ENCODE measurements at places on chromosomes 11 and 22.

DNA sequence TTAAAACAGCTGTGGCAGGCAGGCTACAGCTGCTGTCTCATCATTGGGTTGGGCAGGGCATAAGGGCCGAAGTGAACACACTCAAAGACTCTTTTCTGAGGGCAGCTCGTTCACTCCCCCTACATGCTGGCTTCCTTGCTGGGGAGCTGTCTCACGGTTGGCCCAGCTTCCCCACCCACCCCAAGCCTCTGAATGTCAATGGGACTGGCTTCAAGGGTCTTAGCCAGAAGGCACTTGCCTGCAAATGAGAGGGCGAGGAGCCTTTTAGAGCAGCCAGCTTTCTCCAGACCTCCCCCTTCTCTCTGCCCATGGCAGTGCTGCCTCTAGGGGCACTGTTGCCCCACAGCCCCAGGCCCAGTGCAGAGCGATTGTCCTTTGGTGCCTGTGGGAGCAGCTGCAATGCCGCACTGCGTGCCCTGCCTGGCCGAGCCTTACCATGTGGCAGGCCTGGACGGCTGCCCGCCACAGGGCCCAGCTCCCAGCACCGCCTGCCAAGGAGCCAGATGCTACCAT, 94.7 kb upstream of the RASSF10 start:
- DNase-seq = peak; percentile 10

- DNase-seq = no peak
Measured at GRCh38 chr11:76654298-76654851, 16.2 kb downstream of the LRRC32 start.

GRCh38 chr11:69298267-69299022, 4.5 kb downstream of the MYEOV start:
- DNase-seq = no peak

DNA sequence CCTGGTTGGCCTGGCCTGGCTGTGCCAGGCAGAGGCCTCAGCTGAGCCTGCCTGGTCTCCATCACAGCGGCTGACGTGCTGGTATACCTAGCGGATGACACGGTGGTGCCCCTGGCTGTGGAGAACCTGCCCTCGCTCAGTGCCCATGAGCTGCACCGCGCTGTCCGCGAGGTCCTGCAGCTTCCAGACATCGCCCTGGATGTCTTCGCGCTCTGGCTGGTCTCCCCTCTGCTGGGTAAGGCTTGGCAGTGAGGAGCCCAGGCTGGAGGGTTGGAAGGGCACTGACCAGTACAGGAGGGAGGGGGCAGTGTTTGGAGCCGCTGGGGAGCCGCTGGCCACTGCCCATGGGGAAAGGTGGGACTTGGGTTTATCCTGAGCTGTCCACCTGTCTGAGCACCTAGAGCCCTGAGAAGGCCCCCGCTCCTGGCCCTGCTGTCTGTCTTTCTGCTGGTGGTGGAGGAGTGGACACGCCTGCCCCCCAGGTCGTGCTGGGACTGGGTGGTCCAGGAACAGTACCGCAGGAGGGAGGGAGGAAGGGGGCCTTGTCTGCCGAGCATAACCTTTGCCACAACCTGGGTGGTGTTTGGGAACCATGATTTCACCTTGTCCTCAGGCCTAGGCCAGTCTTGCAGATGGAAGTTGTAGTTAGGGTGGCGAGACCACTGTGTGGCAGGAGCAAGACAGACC, 3.0 kb downstream of the FRMD8 start:
- no peak for DNase-seq

- no peak for DNase-seq
Measured at GRCh38 chr22:25361899-25362214, 142.4 kb downstream of the CRYBB2 start.

DNA sequence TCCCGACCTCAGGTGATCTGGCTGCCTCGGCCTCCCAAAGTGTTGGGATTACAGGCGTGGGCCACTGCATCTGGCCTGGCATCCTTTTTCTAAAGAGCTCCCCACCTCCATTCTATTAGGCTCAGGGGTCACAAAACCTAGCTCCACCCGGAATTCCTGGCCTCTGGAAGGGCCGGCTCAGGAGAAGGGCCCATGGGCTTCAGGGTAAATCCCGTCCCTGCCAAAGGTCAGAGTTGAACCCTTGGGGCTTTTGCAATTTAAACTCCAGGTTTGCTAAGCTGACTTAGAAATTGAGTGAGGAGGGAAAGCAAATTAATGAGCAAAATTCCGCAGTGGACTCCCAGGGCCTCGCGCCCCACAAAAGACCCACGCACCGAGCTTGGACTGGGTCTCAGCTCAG, 48.3 kb downstream of the RPS6KA4 start:
- no peak for DNase-seq

DNA sequence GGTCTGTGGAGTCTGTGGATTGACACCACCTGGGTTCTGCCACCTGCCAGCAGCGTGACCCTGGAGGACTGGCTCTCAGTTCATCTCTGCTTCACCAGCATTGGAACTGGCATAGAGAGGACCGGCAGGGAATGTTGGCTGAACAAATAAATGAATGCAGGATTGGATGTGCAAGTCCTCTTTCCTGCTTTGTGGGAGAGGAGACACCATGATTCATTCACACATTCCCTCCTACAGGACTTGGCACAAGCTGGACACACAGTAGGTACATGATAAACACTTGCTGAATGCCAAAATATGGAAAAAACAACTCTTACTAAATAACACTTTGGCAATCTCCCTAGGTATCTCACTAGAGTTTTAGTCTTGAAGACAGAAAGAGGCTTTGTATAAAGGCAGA, 116.6 kb upstream of the NARS2 start:
- no peak for DNase-seq

DNA sequence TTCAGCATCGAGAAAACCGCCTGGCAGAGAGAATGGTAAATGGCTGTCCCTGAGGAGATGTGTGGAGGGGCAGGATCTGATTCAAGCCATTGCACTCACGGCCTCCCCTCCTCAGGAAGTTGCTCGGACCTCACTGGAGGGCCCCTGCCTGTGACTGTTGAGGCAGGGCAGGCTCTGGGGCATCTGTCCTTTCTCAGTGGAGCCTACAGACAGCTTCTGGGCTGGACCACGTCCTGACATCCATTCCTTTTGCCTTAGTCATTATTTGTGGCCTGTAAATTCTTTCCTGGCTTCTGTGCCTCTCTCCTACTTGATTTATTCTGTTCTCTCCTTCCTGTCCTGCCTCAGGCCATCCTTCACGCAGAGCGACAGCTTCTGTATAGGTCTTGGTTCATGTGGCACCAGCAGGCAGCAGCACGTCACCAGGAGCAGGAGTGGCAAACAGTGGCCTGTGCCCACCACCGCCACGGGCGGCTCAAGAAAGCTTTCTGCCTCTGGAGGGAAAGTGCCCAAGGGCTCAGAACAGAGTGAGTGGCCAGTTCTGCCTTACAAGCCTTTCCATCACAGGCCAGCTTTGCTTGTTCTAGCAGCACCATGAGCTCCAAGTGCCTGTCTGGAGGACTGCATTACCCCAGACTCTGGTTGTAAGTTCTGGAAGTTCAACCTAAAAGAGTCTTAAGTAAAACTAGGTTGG, 59.6 kb downstream of the PISD start:
- no peak for DNase-seq

- DNase-seq = no peak
Measured at GRCh38 chr11:124886476-124886875, 11.2 kb downstream of the ROBO4 start.

DNA sequence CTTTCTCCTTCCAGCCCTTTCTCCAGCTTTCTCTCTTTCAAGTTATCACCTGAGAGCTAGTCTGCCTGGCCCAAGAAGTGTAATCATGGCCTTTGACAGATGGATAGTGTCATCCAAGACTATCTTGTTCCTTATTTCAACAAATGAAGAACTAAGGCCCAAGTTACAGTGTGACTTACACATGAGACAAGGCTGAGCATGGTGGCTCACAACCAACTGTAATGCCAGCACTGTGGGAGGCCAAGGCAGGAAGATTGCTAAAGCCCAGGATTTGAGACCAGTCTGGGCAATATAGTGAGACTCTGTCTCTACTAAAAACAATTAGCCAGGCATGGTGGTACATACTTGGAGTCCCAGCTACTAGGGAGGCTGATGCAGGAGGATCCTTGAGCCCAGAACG, 3.7 kb upstream of the RANGAP1 start:
- no peak for DNase-seq

DNA sequence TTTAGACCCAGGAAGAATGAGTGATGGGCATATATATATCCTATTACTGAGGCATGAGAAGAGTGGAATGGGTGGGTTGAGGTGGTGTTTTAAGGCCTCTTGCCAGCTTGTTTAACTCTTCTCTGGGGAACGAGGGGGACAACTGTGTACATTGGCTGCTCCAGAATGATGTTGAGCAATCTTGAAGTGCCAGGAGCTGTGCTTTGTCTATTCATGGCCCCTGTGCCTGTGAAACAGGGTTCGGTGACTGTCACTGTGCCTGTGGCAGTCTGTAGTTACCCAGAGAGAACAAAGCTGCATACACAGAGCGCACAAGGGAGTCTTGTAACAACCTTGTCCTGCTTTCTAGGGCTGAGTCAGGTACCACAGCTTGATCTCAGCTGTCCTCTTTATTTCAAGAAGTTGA, 11.7 kb downstream of the LIMK2 start:
- no peak for DNase-seq

GRCh38 chr11:114307524-114308203, 11.5 kb downstream of the NNMT start:
- no peak for DNase-seq

- DNase-seq = no peak
Measured at GRCh38 chr22:29208502-29208862, 2.8 kb downstream of the EMID1 start.

DNA sequence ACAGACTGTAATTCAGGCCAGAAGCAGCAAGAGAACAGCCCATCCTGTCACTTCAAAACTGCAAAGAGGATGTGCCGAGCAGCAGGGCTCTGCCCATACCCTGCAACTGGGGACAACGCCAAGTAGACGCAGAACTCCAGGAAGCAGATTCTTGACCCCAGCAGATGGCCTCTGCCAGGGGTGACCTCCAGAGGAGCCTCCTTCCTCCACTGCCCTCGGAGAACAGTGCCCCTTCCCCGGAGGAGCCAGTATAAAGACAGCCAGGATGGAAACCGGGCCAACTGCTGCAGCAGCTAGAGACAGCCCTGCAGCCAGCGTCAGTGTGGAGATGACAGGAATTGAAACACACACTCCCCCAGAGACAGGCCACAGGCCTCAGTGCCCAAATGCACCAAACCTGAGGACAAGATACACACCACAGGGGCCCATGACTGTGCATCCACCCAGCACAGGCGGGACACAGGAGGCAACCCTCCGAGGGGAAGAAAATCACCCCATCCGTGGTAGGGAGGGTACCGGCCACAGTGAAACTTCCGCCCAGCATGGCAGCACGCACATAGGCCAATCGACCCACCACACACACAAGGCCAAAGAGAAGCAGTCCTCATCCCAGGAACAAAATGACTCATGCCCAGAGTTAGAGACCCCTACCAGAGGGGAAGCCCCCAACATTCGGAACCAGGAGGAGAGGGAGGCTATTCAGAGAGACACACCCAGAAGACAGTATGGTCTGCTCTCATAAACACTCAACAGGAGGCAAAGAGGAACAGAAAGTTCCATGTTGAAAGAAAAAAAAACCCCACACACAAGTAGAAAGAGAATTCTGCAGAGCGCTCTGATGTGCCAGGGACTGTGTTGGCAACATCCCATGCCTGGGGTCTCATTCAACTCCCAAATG, 5.6 kb downstream of the AHNAK start:
- no peak for DNase-seq

DNA sequence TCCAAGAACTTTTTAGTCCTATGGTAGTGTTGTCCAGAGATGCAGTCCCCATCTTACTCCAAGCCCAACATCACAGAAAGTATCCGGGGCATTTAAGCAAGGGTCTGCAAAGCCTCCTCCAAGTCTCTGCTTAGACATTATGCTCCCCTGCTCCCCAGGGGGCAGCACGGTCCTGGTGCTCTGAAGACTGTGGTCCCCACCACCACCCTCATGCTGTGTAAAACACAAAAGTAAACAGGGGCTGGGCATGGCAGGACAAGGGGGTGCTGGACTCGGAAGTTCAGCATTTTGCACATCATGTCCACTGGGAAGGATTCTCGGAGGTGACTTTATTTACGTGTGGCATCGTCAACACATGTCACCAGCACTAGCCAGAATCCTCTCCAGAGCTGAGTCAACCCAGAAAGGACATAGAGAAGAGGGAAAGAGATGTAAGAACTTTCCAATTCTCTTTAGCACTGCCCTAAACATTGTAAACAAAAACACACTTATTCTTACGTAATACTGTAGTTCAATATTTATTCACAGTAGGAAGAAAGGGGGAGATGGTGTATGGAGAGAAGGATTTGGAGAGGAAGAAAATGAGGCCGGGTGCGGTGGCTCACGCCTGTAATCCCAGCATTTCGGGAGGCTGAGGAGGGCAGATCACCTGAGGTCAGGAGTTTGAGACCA, 37.7 kb downstream of the TCIRG1 start:
- DNase-seq = no peak

- DNase-seq = no peak
Measured at GRCh38 chr11:129408865-129409444, 33.3 kb downstream of the BARX2 start.

GRCh38 chr11:94112206-94112953, 16.3 kb upstream of the PANX1 start:
- DNase-seq = no peak

DNA sequence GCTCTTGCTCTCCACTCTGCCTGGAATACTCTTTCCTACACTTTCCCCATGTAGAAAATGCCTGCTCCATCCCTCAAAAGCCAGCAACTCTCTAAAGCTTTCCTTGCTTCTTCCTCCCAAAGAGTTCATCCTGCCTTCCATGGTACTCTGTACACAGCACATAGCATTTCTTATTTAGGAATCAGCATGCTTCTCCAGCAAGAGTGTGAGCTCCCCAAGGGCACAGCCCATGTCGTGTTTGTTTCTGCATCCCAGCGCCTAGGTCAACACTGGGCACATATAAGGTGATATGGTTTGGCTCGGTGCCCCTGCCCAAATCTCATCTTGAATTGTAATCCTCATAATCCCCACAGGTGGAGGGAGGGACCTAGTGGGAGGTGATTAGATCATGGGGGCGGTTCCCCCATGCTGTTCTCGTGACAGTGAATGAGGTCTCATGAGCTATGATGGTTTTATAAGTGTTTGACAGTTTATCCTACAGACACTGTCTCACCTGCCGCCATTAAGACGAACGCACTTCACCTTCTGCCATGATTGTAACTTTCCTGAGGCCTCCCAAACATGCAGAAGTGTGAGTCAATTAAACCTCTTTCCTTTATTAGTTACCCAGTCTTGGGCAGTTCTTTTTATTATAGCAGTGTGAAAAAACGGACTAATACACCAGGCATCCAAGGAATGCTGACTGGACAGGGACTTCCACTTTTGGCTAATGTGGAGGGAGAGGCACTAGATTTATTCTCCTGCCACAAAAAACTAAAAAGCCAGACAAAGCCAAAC, 8.2 kb downstream of the VPS37C start:
- no peak for DNase-seq

All from NCI-H1436 (cell line).